ENCODE measurements at places on chromosomes 7 and 10.

- peaks cover 25% of the 10 kb centered on the region for H3K36me3 ChIP-seq
- no peaks in the 10 kb centered on the region for H3K27me3 ChIP-seq
- no peaks in the 10 kb centered on the region for H3K4me1 ChIP-seq
- no peak overlapping the region for H3K4me3 ChIP-seq
These were observed 11.5 kb upstream of the SH2D4B start for GRCh38 chr10:80526218-80526617.

- no peak for DNase-seq
- no peak overlapping the region for H3K27ac ChIP-seq
- no peak overlapping the region for H3K4me3 ChIP-seq
- H3K27me3 ChIP-seq, result peaks cover 39% of the 10 kb centered on the region
- no peaks in the 10 kb centered on the region for H3K4me1 ChIP-seq
- H3K36me3 ChIP-seq, result no peaks in the 10 kb centered on the region
These were observed 64.4 kb upstream of the LEP start for GRCh38 chr7:128176696-128177095.

- H3K4me3 ChIP-seq, result no peak overlapping the region
- H3K27me3 ChIP-seq, result no peaks in the 10 kb centered on the region
- no peak for DNase-seq
- H3K4me1 ChIP-seq, result no peaks in the 10 kb centered on the region
These were observed 14.7 kb upstream of the RABGEF1 start for GRCh38 chr7:66725843-66726242.

- peaks cover 14% of the 10 kb centered on the region for H3K27me3 ChIP-seq
- H3K27ac ChIP-seq, result no peak overlapping the region
- H3K36me3 ChIP-seq, result no peaks in the 10 kb centered on the region
- no peak overlapping the region for H3K4me3 ChIP-seq
- no peak for DNase-seq
- no peaks in the 10 kb centered on the region for H3K4me1 ChIP-seq
These were observed 368.8 kb downstream of the ADRA2A start for GRCh38 chr10:111445667-111446066.

DNA sequence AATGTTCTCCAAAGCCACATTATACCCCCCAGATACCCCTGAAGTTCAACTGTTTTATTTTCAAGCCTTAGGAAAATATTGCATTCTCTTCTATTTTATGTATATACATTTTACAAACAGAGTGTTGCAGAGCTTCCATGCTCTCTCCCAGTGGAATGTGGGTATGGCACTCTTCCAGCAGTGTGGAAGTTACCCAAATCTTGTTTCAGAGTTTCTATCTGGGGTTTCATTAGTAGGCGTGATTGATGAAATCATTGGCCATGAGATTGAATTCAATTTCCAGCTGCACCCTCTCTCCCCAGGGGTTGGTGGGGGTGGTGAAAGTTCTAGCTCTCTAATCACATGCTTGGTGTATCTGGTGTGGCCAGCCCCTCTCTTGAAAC, 350.4 kb downstream of the RPS24 start:
- DNase-seq, result no peak
- no peak overlapping the region for H3K4me3 ChIP-seq
- peaks cover 66% of the 10 kb centered on the region for H3K27me3 ChIP-seq
- no peaks in the 10 kb centered on the region for H3K36me3 ChIP-seq

GRCh38 chr7:101717628-101718357, 88.7 kb upstream of the MYL10 start:
- peaks cover 3% of the 10 kb centered on the region for H3K27me3 ChIP-seq
- H3K4me1 ChIP-seq, result peaks cover 6% of the 10 kb centered on the region
- peaks cover 6% of the 10 kb centered on the region for H3K36me3 ChIP-seq
- H3K4me3 ChIP-seq, result peak overlapping the region; percentile 40
- H3K27ac ChIP-seq, result peak overlapping the region; percentile 4

DNA sequence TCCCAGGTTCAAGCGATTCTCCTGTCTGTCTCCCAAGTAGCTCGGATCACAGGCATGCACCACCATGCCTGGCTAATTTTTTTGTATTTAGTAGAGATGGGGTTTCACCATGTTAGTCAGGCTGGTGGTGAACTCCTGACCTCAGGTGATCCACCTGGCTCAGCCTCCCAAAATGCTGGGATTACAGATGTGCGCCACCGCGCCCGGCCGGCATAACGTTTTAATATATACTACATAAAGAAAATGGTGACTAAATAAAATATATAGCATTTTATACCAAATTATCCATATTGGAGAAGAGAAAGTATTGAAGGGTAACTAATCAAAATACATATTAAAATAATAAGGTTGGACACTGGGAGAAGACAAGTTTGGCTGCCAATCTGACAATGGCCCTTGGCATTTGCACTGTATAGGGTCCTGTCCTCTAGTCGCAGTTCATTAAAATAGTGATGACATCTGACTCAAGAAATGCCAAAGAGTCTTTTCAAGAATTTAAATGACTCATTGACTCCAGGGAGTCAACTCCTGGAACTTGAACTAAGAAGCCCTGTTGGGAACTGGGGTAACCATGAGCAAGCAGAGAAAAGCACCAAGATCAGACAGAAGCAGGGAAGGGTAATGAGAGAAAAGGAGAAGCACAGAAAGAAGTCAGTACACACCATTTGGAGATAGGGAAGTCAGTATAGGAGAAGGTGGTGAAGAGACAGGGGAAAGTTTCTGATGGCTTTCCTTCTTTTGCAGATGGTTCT, 91.1 kb downstream of the CH25H start:
- no peak overlapping the region for H3K4me3 ChIP-seq
- H3K4me1 ChIP-seq, result peaks cover 20% of the 10 kb centered on the region
- no peaks in the 10 kb centered on the region for H3K36me3 ChIP-seq
- no peaks in the 10 kb centered on the region for H3K27me3 ChIP-seq
- H3K27ac ChIP-seq, result peak overlapping the region; percentile 6

DNA sequence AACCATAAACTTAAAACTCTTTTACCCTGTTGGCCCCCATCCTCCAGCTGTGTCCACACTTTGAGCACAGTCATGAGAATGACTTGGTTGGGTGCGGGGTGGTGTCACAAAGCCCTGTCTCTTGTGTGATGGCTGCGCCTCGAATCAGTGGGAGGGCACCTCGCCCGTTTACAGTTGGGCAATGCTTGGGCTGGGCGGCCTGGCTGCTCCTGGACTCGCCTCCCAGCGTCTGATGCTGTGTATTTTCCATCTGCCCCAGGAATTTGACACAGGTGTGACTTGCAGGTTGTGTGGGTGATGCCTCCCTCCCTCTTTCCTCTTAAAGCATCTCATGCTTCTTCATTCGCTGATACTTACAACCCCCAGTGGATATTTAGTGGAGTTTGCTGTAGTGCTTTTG, 33.7 kb downstream of the CHST12 start:
- H3K4me3 ChIP-seq, result no peak overlapping the region
- peaks cover 20% of the 10 kb centered on the region for H3K36me3 ChIP-seq
- peak overlapping the region; percentile 41 for H3K27ac ChIP-seq
- H3K4me1 ChIP-seq, result peaks cover 22% of the 10 kb centered on the region
- no peak for DNase-seq
- no peaks in the 10 kb centered on the region for H3K27me3 ChIP-seq

DNA sequence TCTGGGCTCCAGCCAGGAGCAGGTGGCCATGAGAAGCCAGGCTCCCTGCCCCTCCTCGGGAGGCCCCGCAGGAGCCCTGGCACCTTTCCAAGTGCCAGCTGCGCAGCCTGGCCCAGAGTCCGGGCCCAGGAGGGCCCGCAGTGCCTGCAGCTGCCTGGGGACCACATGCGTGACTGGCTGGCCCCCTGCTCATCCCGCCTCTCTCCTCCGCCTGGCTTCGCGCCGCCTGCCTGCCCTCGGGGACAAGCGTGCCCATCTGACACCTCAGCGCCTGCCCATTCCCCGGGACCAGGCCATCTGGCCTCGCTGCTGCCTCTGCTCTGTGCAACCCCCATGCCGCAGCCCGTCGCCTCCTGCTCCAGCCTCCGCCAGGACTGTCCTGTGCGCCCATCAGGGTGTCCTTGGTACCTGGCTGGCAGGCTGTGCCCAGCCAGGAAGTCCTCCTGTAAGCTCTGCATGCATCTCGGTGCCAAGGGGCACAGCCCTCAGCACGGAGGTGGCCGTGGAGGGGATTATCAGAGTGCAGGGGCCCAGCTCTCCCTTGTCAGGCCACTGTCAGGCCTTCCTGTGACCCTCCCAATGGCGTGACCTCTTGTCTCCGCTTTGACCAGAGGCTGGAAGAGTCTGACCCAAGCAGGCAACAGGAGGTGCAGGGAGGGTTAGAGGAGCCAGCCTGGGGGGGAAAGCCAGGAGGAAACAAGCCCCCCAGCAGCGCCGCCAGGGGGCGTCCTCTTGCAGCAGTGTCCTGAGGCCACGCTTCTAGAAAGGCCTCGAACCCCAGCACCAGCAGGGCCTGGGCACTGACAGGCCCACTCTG, 50.5 kb downstream of the TMEM209 start:
- H3K4me3 ChIP-seq, result no peak overlapping the region
- peak; percentile 9 for DNase-seq
- no peaks in the 10 kb centered on the region for H3K27me3 ChIP-seq
- H3K4me1 ChIP-seq, result no peaks in the 10 kb centered on the region
- no peak overlapping the region for H3K27ac ChIP-seq

DNA sequence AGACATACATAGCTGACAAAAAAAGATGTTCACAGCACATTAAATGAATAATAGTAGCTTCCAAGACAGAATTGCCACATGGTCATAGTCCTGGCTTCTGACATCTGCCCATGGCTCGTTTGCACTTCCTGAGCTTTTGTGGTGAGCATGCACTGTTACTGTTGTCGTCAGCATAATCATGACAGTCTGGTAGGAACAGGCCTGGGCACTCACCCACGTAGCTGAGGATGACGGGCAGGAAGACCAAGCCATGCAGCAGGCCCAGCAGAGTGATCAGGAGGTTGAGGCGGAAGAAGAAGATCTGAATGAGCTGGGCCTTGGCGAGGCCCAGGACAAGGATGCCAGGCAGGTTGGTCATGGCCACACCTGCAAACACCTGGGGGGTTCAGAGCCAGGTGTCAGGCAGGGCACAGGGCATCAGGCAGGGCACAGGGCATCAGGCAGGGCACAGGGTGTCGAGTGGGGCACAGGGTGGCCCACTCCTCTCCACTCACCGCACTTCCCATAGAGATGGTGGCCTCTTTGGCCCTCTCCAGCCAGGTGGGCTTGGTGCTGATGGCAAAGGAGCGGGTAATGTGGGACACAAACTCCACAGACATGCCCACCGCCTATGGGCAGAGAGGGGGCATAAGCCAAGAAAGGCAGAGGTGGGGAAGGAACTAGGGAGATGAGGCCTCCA, 25.3 kb upstream of the NUDCD3 start:
- DNase-seq, result no peak
- no peaks in the 10 kb centered on the region for H3K27me3 ChIP-seq
- no peaks in the 10 kb centered on the region for H3K4me1 ChIP-seq
- H3K27ac ChIP-seq, result no peak overlapping the region
- H3K4me3 ChIP-seq, result no peak overlapping the region

DNA sequence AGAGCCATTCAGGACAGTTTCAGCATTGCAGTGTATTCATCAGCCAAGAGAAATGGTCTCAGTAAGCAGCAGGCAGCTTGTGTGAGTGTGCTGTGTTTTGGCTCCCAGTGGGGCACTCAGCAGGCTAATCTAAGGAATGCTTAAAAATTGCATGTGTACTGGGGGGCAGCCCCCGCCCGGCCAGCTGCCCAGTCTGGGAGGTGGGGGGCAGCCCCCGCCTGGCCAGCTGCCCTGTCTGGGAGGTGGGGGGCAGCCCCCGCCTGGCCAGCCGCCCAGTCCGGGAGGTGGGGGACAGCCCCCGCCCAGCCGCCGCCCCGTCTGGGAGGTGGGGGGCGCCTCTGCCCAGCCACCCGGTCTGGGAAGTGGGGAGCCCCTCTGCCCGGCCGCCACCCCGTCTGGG, 116.2 kb downstream of the GRID1 start:
- no peaks in the 10 kb centered on the region for H3K27me3 ChIP-seq
- no peaks in the 10 kb centered on the region for H3K36me3 ChIP-seq
- DNase-seq, result no peak
- no peak overlapping the region for H3K4me3 ChIP-seq

- H3K4me1 ChIP-seq, result peaks cover 12% of the 10 kb centered on the region
- no peaks in the 10 kb centered on the region for H3K27me3 ChIP-seq
These were observed 1.2 kb downstream of the BRAF start for GRCh38 chr7:140923358-140924006.

GRCh38 chr7:44311561-44312495, 13.6 kb downstream of the CAMK2B start:
- no peak overlapping the region for H3K4me3 ChIP-seq
- H3K36me3 ChIP-seq, result peaks cover 7% of the 10 kb centered on the region
- H3K4me1 ChIP-seq, result peaks cover 10% of the 10 kb centered on the region
- DNase-seq, result no peak
- H3K27ac ChIP-seq, result no peak overlapping the region

DNA sequence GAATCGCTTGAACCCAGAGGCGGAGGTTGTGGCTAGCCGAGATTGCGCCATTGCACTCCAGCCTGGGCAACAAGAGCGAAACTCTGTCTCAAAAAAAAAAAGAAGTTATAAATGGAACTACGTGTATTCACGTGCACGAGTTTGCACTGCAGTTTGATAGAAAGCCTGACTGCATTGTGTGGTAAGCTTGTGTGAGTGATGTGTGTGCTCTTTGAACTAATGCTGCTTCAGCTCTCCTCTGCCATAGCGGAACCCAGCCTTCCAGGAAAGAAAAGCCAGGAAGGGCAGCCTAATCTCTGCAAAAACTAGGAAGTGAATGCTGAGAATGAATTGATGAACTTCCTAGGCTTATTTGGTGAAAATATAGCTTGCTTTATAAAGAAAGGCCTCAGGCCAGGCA, 15.6 kb upstream of the MKRN1 start:
- H3K36me3 ChIP-seq, result no peaks in the 10 kb centered on the region
- H3K27ac ChIP-seq, result no peak overlapping the region
- no peak for DNase-seq
- no peaks in the 10 kb centered on the region for H3K27me3 ChIP-seq
- H3K4me3 ChIP-seq, result no peak overlapping the region
- no peaks in the 10 kb centered on the region for H3K4me1 ChIP-seq

DNA sequence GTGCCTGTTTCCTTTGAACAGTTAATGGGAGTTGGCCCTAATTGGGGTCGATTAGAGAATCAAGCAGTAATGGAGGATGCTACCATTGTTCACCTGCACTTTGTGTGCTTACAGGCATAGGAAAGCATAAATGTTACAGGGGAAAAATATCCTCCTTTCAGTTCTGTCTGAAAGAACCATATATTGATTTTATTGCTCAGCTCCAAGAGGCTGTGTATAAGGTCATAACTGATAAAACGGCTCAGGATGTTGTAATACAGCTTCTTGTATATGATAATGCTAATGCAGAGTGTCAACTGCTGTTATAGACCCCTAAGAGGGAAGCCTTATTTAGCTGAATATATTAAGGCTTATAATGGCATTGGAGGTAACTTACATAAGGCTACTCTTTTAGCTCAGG, 32.9 kb upstream of the AKR1C2 start:
- no peaks in the 10 kb centered on the region for H3K36me3 ChIP-seq
- no peak overlapping the region for H3K4me3 ChIP-seq
- H3K27ac ChIP-seq, result no peak overlapping the region
- no peaks in the 10 kb centered on the region for H3K27me3 ChIP-seq
- no peak for DNase-seq

DNA sequence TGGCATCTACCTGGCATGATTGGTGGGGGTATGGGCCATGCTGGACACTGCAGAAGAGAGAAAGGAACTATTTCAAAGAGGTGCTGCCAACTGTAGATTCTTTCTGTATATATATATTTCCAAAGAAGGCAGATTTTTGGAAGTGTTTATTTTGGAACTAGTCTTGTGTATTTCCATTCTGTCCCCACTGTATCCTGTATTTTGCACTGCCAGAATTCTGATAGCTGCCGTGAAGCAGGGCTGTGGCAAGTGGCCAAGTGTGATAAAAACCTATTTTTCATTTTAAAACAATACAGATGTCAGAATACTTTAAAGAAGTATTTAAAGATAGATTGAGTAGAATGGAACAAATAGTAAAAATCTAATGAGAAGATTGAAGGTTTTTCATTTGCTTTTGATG, 17.1 kb downstream of the MCU start:
- H3K36me3 ChIP-seq, result no peaks in the 10 kb centered on the region
- H3K27ac ChIP-seq, result no peak overlapping the region
- DNase-seq, result no peak
- H3K4me1 ChIP-seq, result peaks cover 14% of the 10 kb centered on the region
- no peaks in the 10 kb centered on the region for H3K27me3 ChIP-seq
- no peak overlapping the region for H3K4me3 ChIP-seq
